ENCODE measurements at places on chromosomes 13 and 19.

- no peak for DNase-seq
These were observed 4.8 kb upstream of the SOX1 start for GRCh38 chr13:112062072-112062567.

DNA sequence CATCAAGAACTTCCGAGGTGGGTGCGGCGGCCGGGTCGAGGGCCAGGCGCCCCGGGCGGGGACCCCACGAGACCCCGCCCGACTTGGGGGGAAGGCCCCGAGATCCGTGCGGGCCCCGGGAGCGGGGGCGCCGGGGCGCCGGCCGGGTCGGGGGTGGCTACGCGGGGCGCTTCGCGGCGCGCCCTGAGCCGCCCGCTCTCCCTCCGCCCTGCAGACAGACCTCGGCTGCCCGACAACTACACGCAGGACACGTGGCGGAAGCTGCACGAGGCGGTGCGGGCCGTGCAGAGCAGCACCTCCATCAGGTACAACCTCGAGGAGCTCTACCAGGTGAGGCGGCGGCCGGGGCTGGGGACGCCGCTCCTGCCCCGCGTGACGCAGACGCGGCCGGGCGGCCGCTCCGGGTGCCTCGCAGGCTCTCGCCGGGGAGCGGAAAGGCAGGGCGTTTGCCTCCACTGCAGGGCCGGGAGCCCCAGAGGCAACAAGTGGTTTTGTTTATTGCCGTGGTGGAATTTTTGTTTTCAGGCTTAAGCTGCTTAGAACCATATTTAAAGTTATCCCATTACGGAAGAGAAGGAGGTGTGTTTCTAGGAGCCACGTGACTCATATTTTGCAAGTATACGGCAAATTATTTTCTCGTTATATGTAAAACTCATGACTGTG, 477 bp downstream of the CUL4A start:
- peak; percentile 75 for DNase-seq

DNA sequence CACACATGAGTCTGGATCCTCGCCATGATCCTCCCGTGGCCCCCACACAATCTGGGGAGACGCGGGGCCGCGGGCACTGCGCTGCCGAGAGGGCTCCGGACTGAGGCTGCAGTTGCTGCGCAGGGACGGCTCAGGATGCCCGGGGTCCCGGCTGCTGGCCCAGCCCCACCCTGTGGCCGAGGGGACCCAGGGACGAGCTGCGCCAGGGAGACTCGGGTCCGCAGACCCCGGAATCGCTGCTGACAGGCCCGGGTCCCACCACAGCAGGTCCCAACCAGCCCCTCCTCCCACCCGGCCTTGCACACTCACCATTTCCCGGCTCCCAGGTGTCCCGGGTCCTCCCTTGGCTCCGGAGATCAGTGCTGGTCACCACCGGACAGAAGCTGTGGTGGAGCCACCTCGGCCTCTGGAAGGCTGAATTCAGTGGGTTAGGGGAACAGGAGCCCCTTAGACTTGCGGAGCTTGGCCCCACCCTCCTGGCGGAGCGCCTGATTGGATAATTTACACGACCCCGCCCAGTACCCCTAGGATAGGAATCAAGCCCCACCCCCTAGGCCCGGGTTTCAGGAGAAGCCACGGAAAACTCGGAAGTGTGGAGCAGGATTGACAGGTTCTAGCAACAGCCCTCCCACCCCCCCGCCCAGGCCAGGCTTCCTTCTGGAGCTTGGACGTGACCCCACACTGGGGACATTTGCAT, 57.4 kb downstream of the ZNF44 start:
- DNase-seq = no peak

- DNase-seq = peak; percentile 12
These were observed 125.2 kb downstream of the LMO7 start for GRCh38 chr13:75761369-75761768.

DNA sequence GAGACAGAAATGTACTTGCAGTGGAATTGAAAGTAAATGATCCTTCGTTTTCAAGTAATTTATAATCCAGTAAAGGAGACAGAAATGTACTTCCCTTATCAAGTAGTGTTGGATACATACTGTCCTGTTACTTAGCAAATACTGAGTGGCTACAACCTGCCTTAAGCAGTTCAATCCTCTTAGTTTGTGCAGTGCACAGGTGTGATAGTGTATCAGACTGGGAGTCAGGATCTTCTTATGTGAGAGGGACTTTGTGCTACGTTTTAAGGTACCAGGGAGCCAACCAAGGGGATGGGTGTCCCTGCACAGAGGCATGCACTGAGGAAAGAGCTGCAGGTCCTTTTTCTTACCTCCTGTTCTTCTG, 111.1 kb downstream of the DNAJC3 start:
- no peak for DNase-seq

GRCh38 chr19:34173193-34173956, 1.1 kb downstream of the LSM14A start:
- peak; percentile 10 for DNase-seq

- DNase-seq = no peak
These were observed 332.0 kb downstream of the IRS2 start for GRCh38 chr13:109454167-109454917.

GRCh38 chr13:112818040-112818697, 128.3 kb downstream of the ATP11A start:
- DNase-seq = no peak

GRCh38 chr19:1026783-1027649, 608 bp downstream of the CNN2 start:
- DNase-seq = peak; percentile 49

DNA sequence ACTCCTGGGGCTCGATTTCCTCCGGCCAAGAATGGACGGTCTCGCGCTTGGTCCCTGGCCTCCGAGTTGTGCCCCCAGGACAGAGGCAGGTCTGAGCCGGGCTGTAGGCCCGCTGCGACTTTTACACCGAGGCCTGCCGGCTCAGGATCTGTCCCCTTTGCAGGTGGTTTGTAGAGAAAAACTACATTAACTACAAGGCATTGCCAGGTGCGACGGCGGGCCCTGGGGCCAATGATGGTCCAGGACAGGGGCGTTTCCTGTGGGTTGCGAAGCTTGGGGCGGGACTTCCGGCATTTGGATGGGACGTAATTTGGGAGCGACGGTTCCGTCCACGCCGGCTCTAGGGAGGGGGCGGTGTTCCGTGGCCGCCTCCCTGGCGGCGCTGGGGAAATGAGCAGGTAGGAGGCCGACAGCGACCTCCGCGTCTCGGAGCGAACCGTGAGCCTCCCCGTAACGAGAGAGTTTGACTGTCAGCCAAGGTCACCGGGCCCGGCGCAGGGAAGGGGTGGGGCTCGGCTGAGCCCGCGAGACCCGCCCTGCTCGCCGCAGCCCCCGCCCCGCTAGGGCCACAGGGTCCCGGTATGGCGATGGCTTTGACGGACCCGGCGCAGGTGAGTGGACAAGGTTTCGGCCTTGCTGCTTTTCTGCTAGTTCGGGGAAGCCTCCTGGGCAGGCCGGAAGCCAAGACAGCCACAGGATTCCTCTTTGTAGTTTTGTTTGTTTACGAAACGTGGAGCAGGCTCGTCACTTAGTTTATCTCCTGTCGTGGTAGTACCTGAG, at the start of gene ZNF805:
ZNF805 (plus strand) TSS at position 322 of the 780 bp plus-strand sequence; CDS start at position 582, 260 bp downstream.
- peak; percentile 95 for DNase-seq

- DNase-seq = no peak
These were observed 85.3 kb upstream of the MYCBP2 start for GRCh38 chr13:77412116-77412635.

All from stimulated activated naive CD8-positive, alpha-beta T cell treated with anti-CD3 and anti-CD28 coated beads, Interleukin-15, amount 100 ng/mL, for 72 hours (primary cell).